ENCODE measurements at places on chromosomes 11 and 22.

DNA sequence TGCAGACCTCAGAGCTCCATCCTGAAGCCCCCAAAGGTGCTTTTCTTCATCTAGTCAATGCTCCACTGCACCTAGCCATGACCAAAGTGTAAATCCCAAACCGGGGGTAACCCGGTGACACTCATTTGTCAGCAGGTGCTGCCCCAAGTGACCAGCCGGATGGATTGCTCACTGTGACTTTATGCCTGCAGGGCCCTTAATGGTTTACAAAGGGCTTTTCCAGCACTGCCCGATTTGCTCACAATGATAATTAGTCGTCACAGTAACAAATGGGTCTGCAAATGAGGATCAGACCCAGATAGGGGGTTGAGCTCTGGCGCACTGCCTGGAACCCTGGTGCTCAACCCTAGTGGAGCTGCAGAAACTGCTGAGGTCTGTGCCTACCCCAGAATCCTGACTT lies 45.7 kb upstream of the CD5 start:
- DNase-seq: no peak

DNA sequence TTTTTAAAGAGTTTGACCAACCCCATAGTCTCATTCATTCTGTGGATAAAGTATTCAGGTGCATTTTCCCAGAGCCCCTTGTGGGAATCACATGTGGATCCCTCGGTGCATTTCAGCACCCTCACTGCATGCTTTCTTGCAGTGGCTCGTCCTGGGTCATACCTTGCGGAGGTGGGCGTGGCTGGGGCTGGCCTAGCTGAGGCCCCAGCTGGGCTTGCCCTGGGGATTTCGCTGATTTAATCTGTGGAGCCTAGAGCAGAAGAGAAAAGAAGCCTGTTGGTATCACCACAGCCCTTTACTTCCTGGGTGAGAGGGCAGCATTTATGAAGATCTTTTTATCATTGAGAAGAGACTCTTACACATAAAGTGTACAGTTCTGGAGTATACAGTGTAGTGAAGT lies 53.1 kb downstream of the FBXO7 start:
- no peak for DNase-seq

DNA sequence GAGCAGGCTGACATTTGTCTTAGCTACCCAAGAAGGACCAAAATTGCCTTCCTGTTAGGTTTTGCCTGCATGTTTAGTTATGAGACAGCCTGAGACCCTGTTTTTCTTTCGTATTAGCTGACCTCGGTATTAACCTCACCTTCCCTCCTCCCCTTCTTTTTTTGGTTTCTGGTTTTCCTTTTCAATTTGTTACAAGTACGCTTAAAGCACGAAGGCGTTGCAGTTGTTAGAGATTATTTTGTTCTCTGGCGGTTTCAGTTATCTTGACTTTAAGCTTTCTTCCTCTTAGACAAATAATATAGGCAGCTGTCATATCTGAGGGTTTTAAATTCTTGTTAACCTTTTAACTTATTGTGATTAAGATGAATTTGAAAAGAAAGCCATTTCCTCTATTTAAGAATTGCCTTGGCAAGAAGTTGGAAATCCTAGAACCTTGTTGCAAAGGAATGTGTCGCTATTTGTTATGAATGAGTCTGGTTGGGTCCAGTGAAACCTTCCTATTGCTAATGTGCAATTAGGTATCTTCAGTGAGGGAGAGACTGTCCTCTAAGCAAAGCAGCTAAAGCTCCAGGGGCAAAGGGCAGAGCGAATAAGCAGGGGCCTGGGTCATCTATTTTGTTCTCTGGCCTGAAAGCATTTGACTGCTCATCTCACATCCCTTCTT lies 45.7 kb downstream of the PACS1 start:
- no peak for DNase-seq

- DNase-seq: no peak
Observed at GRCh38 chr11:3879216-3879966, 23.9 kb downstream of the STIM1 start.

DNA sequence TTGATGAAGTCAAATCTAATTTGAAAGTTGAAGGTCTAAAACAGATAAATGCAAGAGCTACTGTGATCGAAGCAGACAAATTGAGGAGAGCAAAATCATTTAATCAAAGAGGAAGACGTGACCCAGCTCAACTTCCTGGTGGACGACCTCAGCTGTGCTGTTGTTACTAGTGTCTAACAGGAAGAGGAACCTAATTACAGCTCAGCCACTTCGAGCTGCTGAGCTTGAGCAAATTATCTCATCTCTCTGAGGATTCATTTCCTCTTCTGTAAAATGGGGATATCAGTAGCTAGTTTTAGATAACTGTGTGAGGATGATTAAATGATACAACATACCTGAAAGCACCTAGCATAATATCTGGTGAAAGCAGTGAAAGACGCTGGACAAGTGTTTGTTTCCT lies 48.6 kb upstream of the OLFML1 start:
- DNase-seq: no peak

GRCh38 chr11:4048340-4048739 lies 46.3 kb upstream of the RRM1 start:
- no peak for DNase-seq

GRCh38 chr11:72753341-72754148 lies 1.3 kb upstream of the ARAP1 start:
- DNase-seq: no peak

DNA sequence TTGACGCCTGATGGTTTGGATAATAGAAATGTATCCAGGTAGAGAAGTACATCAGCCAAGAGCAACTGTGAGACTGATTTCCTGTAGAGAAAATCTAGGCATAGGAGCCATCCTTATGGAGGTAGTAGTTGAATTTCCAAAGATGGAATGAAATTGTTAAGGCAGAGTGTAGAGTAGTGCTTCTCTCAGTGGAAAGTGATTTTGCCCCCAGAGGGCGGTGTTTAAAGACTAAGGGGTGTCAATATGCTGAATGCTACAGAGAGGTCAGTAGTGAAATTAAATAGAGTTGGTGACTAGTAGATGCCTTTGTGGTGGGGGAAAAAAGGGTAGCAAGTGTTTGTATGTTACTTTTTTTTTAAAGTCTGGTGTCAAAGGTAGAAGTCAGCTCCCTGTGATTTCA lies 54.5 kb downstream of the TRIM44 start:
- DNase-seq: no peak

DNA sequence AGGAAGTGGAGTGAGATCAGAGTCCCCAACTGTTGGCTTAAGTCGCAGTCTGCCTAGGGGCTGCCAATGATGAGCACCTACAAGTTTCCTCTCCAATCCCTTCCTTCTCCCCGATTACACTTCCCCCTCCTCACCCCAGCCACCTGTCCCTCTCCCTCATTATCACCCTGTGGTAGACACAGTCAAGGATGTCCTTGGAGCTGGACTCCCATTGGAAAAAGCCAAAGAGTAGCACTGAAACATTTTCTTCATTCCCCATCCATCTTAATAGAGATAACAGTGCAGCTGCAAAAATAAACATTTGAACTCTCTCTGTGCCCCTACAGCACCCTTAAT lies 146.2 kb downstream of the DBX1 start:
- DNase-seq: no peak

DNA sequence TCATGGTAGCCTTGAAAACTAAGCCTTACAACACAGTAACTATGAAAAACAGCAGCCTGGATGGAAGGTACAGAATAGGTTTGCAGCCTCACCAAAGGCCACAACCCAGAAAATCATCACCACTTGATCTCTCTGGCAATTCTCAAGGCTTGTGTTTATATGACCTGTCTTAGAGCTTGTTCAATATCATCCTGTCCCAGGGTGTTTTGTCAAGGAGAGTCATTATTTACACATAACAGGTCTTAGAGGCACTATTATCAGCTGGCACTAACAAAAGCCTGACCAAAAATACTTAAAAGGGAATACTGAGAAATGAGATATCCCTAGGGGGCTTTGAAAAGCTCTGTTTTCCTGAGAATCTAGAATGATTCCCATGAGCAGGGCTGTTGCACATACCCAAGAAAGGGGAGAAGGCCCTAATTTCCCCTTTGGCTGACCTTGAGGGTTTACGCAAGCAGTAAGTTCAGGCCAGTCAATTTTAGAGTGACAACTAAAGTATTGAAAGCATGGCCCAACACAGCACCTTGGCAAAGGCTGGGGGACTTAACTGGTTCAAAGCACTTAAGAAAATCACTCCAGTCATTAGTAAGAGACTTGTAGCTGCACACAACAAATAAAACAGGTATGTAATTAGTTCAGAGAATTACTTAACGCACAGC lies 7.9 kb downstream of the SC5D start:
- DNase-seq: no peak

DNA sequence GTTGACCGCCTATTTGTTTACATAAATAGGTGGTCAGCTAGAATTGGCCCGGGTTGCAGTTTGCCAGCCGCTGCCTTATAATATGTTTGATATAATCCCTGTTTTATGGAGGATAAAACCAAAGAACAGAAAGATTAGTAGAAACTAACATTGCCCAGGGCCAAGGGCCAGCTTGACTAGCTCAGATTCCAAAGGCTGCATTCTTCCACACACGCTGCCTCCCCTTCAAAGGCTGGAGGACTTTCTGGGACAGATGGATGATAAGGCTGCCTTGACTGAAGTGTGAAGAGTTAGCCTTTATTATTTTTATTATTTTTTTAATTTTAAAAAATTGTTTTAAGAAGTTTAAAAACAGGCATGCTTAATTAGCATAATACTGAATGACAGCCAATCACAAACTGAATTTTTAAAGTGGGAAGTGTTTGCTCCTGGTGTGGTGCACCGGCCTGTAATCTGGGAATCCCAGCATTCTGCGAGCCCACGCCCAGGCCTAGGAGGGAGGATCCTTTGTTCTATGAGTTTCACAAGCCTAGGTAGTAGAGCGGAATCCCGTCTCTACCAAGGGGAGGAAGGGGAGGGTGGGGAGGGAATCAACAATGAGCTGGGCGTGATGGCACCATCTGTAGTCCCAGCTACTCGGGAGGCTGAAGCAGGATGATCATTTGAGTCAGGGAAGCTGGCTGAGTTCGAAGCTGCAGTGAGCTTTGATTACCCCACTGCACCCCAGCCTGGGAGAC lies 114.9 kb downstream of the NAV2 start:
- no peak for DNase-seq
